Stimulated activated CD4-positive, alpha-beta T cell treated with anti-CD3 and anti-CD28 coated beads, Interleukin-12 subunit alpha, Interleukin-12 subunit beta, amount 100 ng/mL, for 24 hours (primary cell): ENCODE measurements at places on chromosomes 12 and 14.

DNA sequence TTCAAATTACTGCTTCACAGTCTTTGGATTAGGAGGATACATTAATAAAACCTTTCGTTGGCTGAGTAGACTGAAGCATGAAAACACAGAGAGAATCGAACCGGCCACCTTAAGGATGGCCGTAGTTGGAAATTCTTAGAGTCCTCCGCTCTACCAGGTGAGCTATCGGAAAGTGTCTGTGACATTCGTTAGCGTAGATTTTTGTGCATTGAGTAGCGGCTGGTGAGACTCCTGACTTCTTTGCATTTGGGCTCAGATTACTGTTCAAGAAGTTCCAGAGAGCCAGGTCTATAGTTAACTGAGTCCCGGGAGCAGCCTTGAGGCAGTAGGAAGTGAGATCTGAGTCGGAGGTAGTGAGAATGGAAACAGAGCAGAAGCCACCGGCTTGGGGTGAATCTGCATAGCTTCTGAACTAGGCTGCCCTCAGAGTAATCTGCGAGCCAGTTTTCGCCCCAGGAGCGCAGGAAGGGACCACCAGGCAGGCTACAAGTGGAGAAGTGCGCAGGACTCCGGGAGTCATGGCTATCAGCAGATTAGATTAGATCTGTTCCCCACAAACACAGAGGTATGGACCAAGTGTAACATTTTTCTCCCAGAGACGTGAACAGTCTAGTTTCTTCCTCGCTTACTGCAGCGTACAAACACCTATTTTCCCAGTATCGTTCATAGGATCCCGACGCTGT is 11.0 kb downstream of the OR6S1 start:
- peak; percentile 47 for DNase-seq

GRCh38 chr14:60867503-60868172 is 113.2 kb downstream of the TRMT5 start:
- no peak for DNase-seq

- no peak for DNase-seq
Measured at GRCh38 chr12:122859303-122860039, 24.2 kb downstream of the HIP1R start.

- DNase-seq = no peak
Measured at GRCh38 chr12:92568691-92569090, 134.1 kb upstream of the PLEKHG7 start.

DNA sequence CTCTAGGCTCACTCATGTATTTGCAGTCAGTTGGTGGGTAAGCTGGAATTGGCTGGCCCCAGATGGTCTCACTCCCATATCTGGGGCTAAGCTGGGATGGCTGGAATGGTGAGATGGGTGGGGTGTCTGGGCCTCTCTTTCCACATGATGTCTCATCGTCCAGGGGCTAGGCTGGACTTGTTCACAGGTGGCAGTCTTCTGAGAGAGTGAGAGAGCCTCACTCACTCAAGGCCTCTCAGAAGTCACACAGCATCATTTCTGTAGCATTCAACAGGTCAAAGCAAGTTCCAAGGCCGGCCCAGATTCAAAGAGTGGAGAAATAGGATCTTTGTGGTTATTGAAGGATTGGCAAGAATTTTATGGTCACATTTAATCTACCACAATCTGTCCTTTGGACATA is 102.7 kb downstream of the UNC79 start:
- no peak for DNase-seq

- DNase-seq = no peak
Measured at GRCh38 chr12:114729731-114730130, 45.8 kb upstream of the TBX3 start.

GRCh38 chr12:78181544-78182162 is 351.0 kb downstream of the NAV3 start:
- DNase-seq = no peak
